Endodermal cell (in vitro differentiated cells): ENCODE measurements at places on chromosomes 5 and 9. TPM values are rescaled to one million over a fixed set of nuclear protein-coding genes. Genes with fewer than 3 reads are reported as not detected.

GRCh38 chr5:176153741-176154140, 84.5 kb upstream of the SIMC1 start:
- no peak overlapping the region for H3K4me3 ChIP-seq
- H3K27ac ChIP-seq = no peak overlapping the region
- H3K27me3 ChIP-seq = no peaks in the 10 kb centered on the region
- no peak for DNase-seq

Gene PCDHGA10
- total RNA-seq = 19.5 and 20.7 TPM in 2 replicates

DNA sequence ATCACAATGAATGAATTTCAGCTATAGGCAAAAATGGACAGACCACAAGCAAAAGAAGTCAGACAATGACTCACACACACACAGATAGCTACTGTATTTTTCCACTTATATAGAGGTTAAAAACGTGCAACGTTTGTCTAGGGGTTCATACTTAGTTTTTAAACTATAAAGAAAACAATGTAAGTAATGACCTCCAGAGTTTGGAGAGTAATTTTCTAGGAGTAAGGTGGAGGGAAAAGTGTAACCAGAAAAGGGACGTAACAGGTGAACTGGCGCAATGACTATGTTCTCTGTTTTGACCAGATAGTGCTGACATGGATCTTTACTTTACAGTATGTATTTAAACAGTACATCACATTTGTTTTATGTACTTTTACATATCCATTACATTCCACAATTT, 51.1 kb downstream of the FNIP1 start:
- no peak for DNase-seq
- H3K27ac ChIP-seq = no peak overlapping the region
- no peaks in the 10 kb centered on the region for H3K4me1 ChIP-seq
- peaks cover 31% of the 10 kb centered on the region for H3K36me3 ChIP-seq
- H3K27me3 ChIP-seq = no peaks in the 10 kb centered on the region

- no peak for DNase-seq
- no peak overlapping the region for H3K4me3 ChIP-seq
- H3K27ac ChIP-seq = no peak overlapping the region
- no peaks in the 10 kb centered on the region for H3K4me1 ChIP-seq
Measured at GRCh38 chr9:33355933-33356332, 46.4 kb downstream of the AQP7 start.

Gene CAPSL
- not detected in 2 replicates for total RNA-seq

- no peaks in the 10 kb centered on the region for H3K27me3 ChIP-seq
- H3K36me3 ChIP-seq = no peaks in the 10 kb centered on the region
- no peak overlapping the region for H3K4me3 ChIP-seq
- DNase-seq = no peak
- H3K4me1 ChIP-seq = no peaks in the 10 kb centered on the region
Measured at GRCh38 chr5:157212307-157212706, 31.7 kb downstream of the ITK start.

Gene PRUNE2
- total RNA-seq = 4.3 and 6.8 TPM in 2 replicates
